ENCODE measurements at places on chromosomes 1 and 21.

DNA sequence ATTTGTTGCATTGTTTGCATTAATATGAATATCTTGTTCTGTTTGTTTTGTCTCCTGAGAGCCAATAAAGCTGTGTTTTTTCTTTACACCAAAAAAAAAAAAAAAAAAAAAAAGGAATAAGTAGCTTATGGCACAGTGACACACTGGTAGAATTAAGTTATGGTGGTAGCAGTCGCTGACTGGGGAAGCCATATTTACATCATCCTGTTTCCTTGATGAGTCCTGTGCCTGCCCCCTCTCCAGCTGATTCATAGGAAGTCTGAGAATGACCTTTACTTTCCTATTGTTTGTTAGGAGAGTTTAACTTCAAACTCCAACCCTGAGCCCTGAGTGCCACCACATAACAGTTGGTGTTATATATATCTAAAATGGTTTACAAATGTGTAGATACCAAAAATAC, 62.2 kb downstream of the OBSCN start:
- DNase-seq = no peak

DNA sequence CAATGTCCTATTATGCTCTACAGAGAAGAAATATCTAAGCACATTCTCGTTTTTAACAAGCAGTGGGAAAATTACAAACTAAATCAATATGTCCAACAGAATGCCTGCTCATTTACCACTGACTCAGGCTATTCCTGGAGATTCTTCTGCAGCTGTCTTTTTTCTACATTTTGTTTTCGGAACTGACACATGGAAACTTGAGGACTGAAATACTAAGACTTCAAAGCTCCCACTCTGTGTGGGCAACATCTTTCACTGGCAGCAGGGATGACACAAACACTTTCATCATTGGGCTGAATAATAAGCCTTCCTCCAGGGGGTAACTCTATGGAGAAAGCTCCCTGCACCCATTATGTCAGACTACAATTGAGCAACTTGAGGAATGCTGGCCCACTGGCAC, 175.5 kb upstream of the NCAM2 start:
- DNase-seq = peak; percentile 2

DNA sequence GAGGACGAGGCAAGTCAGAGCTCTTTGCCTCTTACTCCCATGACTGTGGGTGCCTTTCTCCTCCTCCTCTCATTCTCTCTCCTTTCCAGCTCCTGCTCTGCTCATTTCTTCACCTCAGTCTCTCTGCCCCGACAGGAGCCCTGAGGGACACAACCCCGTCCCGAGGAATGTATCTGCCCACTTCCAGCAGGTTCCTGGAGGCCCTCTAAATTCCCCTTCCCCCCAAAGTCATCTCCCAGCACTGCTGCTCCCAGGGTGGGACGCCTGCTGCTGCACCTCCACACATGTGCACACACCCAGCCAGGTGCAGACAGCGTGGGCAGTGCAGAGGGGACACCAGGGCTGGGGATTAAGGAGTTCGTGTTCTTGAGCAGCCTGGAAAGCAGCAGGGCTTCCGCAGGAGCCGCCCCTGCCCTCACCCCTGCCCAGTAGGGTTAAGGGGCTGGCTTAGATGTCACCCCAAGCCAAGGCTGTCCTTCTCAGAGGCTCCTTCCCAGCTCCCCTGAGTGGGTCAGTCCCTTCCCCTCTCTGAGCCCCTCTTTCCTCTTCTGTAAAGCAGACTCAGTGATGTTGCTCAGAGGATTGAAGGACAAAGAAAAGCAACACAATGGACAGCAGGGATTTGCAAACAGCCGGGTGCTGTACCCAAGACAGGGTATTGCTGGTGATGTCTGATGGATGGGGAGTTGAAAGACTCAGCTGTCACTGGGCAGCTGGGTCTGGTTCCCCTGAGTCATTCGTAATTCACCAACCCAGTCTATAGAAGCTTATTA, 346.0 kb downstream of the MATN1 start:
- no peak for DNase-seq

- no peak for DNase-seq
These were observed 120.0 kb downstream of the PEX14 start for GRCh38 chr1:10594595-10595223.

GRCh38 chr1:230690101-230690500, 23.8 kb downstream of the AGT start:
- DNase-seq = no peak

DNA sequence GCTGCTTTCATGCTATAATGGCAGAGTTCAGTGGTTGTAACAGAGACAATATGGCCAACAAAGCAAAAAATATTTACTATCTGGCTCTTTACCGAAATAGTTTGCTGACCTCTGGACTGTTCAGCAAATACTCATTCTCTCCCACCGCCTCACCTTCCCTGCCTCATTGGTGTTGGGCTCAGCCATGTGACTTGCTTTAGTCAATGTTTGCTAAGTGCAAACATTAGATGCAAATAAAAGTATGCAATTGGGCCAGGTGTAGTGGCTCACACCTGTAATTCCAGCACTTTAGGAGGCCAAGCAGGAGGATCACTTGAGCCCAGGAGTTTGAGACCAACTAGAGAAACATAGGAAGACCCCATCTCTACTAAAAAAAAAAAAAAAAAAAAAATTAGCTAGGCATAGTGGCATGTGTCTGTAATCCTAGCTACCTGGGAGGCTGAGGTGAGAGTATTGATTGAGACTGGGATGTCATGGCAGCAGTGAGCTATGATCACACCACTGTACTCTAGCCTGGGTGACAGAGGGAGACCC, 55.1 kb downstream of the RPL5 start:
- DNase-seq = no peak

DNA sequence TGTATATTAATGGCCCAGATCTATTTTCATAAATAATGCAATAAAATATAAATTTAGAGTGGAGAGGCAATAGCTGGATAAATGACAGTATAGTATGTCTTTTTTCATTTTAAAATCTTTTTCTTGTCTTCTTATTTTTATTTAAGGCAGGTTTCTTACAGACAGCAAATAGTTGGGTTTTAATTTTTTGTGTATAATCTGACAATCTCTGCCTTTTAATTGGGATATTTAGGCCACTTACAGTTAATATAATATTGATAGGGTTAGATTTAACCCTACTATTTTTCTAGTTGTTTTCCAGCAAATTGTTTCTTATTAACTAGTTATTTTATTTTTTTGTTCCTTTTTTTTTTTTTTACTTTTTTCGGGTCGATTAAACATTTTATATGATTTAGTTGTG, 23.3 kb upstream of the KCTD3 start:
- DNase-seq = no peak

GRCh38 chr1:209383907-209384709, 199.4 kb upstream of the CAMK1G start:
- DNase-seq = no peak

- DNase-seq = peak; percentile 92
These were observed 22.9 kb downstream of the UMODL1 start for GRCh38 chr21:42093991-42094421.

DNA sequence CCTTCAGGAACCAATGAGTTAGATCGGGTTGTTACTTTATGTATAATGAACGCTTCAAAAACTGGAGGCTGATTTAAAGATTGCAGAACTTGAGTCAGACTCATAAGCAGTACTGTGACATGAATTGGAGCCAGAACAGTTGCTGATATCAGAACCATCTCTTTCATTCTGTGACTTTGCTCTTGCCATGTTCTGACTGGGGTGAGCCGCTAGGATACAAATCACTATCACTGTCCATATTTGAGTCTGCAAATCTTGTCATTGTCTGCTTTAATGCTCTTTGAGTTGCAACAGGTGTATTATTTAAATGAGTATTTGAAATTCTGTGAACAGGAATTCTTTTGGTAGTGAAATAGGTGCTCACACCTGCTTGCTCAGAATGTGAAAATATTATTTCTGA, 52.5 kb downstream of the LRIG2 start:
- no peak for DNase-seq

DNA sequence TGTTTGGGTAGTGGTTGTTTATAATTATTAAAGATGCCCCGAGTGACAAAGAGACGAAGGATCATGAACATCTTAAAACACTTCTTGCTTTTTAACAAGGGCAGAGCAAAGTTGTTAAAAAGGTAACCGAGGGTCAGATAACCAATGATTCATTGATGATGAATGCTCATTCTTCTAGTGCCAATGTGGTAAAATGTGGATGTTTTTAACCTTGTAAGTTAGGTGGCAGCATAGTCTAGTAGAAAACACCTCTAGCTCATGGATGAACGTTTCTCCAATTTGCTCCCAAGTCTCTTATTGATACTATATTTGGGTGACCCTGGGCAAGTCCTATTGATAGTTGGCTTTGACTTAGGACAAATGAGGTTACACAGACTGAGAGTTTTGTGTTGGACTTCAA, 167.9 kb downstream of the KIF26B start:
- no peak for DNase-seq

DNA sequence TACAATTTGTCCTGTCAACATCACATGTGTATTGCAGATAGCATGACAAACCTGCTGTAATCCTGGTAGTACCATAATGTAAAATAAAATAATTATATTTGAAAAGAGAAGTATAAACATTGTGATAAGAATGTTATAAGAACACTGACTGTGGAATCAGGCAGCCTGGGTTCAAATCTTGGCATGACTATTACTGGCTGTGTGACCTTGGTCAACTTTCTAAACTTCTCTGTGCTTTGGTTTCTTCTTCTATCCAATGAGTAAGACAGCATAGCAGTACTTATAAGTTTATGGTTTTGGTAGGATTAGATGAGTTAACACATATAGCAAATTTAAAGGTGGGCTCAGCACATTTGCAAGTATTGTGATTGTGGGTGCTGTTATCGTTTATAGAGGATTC, 147.1 kb downstream of the NOS1AP start:
- no peak for DNase-seq

DNA sequence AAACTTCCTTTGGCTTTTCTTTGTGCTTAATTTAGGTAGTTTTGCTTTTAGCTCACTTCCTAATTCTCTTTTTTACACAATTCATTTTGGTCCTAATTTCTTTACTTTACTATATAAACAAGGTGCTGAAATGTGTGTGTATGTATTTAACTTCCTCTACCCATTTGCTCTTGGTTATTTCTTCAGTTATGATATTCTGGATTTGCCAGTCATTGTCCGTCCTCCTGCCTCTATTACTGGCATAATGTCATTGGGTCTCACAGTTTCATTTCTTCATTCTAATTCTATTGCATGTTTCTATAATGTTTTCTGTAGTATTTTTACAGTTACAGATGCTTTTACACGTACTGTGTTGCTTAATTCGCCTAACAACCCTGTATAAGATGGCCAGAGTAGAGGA, 96.2 kb downstream of the ZMYM4 start:
- no peak for DNase-seq

DNA sequence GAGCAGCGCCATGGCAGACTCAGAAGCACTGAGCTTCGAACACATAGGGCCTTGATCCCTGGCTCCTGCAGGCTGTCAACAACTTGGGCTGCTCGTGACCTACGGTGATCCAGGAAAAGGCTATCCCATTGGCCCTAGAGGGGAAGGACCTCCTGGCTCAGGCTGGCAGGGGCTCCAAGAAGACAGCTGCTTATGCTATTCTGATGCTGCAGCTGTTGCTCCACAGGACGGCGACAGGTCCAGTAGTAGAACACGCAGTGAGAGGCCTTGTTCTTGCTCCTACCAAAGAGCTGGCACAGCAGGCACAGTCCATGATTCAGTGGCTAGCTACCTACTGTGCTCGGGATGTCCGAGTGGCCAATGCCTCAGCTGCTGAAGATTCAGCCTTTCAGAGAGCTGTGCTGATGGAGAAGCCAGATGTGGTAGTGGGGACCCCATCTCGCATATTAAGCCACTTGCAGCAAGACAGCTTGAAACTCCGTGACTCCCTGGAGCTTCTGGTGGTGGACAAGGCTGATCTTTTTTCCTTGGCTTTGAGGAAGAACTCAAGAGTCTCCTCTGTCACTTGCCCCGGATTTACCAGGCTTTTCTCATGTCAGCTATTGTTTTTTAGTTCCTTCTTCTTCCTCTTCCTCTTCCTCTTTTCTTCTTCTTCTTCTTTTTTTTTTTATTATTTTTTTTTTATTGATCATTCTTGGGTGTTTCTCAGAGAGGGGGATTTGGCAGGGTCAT, 18.9 kb downstream of the ITLN2 start:
- no peak for DNase-seq

DNA sequence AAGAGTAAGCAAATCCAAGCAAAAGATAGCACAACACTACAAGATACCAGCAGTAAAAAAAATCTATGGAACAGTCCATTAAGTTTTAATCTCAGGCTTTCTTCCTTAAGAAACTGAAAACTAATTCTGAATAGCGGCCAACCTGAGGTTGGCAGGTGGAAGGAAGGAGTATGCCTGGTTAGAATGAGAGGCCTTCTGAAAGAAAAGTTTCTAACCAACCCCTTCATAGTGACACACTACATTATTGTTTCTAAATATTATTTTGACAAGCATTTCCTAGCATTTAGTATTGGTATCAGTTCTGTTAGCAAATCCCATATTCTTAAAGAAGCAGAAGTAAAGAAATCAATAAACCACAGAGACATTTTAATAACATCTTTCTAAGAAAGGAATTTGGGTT, 205.7 kb upstream of the PTBP2 start:
- DNase-seq = no peak

- peak; percentile 21 for DNase-seq
These were observed at the start of gene PALMD for GRCh38 chr1:99645699-99646531. PALMD (plus strand) TSS chr1:99646113; CDS start chr1:99646318, 205 bp downstream.

DNA sequence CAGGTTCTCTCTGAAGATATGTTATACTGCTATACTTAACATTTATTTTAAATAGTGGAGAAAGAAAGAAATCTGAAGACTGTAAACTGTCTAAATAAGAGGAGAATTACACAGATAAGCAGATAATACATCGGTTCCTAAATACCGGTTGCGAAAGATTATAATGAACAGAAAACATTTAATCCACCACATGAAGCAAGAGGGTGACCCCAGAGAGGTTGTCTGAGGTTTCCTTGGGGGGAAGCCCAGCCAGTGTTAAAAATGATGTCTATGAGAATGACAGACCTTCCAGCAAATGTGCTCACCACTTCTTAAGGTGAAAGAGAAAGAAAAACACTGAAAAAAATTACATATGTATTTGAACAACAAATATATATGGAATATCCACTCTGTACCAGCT, 356.4 kb upstream of the KAZN start:
- no peak for DNase-seq

- DNase-seq = no peak
These were observed 18.9 kb downstream of the ANGPTL7 start for GRCh38 chr1:11207898-11208611.

DNA sequence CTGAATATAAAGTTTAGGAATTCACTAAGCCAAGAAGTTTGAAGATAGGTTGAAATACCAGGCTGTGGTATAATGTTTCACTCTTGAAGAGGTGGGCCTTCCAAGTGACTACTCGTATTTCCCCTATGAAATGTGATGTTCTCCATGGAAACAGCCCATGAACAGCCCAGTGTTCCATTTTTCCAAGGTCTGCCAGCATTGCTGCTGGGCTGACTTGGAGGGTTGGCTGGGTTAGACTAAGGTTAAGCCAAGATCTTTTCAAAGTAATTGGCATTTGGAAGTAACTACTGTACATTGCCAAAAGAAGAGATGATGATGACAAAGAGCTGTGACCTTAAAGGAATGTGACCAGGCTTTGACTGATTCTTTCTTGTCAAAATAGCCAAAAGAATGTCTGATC, 73.8 kb downstream of the RPE65 start:
- DNase-seq = peak; percentile 16

All from stromal cell of bone marrow (primary cell).